NCI-H1048 (cell line): ENCODE measurements at places on chromosomes 16 and 17.

DNA sequence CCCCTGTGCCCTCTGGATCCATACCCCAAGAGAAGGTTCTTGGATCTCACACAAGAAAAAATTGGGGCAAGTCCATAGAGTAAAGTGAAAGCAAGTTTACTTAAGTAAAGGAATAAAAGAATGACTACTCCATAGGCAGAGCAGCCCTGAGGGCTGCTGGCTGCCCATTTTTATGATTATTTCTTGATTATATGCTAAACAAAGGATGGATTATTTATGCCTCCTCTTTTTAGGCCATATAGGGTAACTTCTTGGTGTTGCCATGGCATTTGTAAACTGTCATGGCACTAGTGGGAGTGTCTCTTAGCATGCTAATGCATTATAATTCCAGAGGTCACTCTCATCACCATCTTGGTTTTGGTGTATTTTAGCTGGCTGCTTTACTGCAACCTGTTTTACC is 70.8 kb downstream of the NLK start:
- DNase-seq: no peak

GRCh38 chr16:55292491-55292890 is 31.5 kb upstream of the IRX6 start:
- DNase-seq: no peak

- DNase-seq: no peak
These were observed 7.2 kb upstream of the MYCBPAP start for GRCh38 chr17:50501054-50501453.

DNA sequence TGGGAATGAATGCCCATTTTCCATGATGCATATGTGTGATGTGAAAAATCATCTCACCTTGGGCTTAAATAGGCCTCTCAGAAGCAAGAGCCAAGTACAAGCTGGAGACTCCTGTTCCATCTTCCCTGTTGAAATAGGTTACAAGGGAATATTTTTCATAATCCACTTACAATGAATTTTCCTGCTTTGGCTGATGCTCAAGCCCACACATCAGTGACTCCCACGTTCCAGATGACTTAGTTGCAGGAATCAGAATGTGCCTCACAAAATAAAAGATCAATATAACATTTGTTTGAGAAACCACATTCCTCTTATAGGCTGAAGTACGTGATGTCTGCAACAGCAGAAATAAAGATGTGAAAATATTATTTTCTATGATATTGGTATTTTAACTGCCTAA is 24.1 kb downstream of the ANKFN1 start:
- no peak for DNase-seq

DNA sequence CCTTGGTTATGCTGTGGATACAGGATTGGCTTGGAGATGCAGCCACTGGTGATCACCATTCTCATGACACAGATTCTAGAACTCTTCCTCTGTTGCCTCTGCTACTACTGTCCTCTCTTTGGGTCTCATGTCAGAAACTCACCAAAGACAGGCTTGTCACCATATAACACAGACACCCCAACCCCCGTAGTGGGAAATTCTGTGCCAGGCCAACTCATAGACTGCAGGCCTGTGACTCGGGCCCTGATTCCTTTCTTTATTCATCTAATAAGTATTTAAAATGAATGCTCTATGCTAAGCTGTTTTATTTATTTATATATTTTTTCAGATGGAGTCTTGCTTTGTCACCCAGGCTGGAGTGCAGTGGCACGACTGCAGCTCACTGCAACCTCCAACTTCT is 9.5 kb downstream of the CYB5D2 start:
- no peak for DNase-seq

DNA sequence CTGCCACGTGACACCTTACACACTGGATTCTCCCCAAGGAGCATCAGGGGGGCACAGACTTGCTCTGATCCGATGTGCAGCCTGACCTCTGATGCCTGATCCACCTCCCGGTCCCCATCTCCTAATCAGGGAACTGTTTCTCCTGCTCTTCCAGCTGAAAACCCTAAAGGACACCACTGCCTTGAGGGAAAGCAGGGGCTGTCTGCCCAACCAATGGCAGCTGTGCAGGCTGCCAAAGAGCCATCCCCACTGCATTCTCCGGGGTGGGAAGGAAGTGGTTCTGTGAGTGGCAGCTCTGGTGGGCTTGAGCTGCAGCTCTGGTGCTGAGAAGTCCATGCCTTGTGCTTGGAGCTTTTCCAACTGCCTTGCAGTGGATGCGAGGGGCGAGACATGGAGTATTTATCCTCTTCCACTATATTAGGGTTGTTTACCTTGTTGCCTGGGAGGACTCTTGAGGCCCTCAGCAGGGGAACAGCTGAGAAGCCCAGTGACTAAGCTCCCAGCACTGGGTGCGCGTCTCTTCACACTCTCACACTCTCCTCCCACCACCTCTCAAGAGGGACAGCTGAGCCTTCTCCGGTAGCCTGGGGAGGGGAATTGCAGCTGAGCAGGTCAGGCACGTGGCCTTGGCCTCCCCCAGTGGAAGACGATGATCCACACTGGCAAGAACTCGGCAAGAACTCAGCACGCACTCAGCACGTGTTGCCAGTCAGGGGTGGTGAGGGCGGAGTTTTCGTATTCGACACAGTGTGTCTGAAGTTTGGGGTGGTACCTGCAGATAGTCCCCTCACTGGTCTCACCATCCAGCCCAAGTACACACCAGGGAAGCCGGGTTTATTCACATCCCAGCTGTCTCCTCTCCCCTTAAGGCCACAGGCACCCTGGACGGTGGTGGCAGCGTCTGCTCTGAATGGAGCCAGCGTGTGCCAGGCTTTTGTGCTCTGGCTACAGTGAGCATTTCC is 21.1 kb upstream of the SPATA32 start:
- DNase-seq: no peak
